ENCODE measurements at places on chromosomes 1 and 21. TPM values are rescaled to one million over a fixed set of nuclear protein-coding genes. Genes with fewer than 3 reads are reported as not detected.

DNA sequence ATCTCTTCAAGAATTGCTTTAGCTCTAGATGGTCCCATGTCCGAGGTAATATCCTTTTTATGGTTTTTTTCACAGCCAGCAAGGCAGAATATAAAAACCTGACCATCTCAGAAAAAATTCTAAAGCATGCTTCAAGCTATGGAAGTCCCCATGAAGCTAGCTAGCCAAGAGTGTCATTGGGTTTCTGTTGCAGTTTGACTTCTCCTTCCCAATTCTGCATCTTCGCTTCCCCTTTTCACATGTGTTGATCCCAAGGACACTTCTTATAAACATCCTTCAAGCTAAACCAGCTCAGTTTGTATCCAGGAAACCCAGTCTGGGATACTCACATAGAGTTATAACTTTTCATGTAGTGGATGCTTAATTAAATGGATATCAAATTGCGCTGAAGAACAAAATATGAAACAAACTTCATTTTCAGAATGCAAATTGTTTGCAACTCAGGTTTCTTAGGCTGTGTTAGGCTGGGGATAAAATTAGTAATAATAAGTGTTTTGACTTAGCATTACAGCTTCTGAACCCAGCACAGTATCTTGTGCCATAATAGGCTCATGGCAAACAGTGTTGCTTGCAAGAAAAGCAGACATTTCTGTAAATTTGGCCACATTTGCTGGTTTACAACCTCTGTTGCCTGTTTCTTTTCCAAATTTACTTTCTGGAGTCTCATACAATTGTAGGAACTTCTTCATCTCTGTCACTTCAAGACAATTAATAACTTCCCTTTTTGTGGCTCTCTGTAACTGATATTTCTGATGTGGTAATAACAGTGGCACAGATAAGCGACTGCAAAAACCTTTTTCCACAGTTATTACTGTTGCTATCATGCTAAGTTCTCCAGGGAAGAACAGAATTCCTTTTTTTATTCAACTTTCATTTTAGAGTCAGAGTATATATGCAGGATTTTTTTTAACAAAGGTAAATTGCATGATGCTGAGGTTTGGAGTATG lies 53.2 kb downstream of the NCAM2 start:
- H3K4me1 ChIP-seq = no peaks in the 10 kb centered on the region
- no peaks in the 10 kb centered on the region for H3K27me3 ChIP-seq
- no peaks in the 10 kb centered on the region for H3K36me3 ChIP-seq
- no peak overlapping the region for H3K27ac ChIP-seq
- DNase-seq = no peak

DNA sequence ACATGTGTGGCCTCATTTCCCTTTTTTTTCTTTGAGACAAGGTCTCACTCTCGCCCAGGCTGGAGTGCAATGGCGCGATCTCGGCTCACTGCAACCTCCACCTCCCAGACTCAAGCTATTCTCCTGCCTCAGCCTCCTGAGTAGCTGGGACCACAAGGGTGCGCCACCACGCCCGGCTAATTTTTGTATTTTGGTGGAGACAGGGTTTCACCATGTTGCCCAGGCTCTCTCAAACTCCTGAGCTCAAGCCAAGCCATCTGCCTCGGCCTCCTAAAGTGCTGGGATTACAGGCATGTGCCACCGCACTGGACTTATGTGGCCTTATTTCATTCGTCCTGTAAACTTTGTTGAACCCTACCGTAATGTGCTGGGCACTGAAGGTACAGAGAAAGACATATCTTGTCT lies 569 bp upstream of the WARS2 start:
- peak overlapping the region; percentile 74 for H3K4me3 ChIP-seq
- peak overlapping the region; percentile 99 for H3K27ac ChIP-seq
- H3K4me1 ChIP-seq = no peaks in the 10 kb centered on the region

- H3K27ac ChIP-seq = no peak overlapping the region
- no peak for DNase-seq
- no peaks in the 10 kb centered on the region for H3K36me3 ChIP-seq
These were observed 69.5 kb downstream of the RHOU start for GRCh38 chr1:228804640-228805413.

- H3K4me3 ChIP-seq = no peak overlapping the region
- H3K4me1 ChIP-seq = peaks cover 15% of the 10 kb centered on the region
- no peak for DNase-seq
- H3K27ac ChIP-seq = peak overlapping the region; percentile 22
- H3K36me3 ChIP-seq = peaks cover 60% of the 10 kb centered on the region
These were observed 21.7 kb upstream of the LSS start for GRCh38 chr21:46250146-46250725.

DNA sequence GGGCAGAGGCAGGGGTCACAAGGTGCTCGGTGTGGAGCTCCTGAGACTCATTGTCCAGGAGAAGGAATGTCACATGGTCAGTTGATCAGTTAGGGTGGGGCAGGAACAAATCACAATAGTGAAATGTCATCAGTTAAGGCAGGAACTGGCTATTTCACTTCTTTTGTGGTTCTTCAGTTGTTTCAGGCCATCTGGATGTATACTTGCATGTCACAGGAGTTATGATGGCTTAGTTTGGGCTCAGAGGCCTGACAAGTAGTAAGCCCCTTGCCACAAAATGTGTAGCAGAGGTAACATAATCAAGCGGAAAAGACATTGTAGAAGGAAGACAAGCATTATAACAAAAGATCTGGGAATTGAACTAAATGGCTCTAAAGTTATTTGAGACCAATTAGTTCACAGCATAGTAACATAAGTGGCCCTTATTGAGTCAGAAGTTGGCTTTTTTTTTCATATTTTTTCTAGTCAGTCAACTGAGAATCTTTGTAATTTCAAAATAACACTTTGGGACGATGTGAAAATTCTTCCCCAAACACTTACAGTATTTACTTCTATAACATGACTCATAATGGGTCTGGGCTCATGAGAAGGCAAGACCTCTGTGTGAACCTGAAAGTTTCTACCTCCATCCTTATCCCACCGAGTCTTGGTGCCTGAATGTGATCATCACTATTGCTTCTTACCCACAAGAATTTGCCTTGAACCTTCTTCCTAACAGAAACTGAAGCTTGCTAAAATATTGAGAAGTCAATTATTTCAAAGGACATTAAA lies 137.0 kb upstream of the DPT start:
- H3K4me1 ChIP-seq = no peaks in the 10 kb centered on the region
- no peaks in the 10 kb centered on the region for H3K27me3 ChIP-seq
- H3K4me3 ChIP-seq = no peak overlapping the region
- no peak overlapping the region for H3K27ac ChIP-seq
- DNase-seq = no peak

GRCh38 chr1:157700732-157701131 lies at the start of gene FCRL3:
Gene FCRL3 (minus strand): TSS chr1:157700769. CDS start chr1:157700489, 280 bp downstream.
- no peak for DNase-seq
- H3K27ac ChIP-seq = no peak within 1 kb of the TSS
- peaks cover 10% of the 10 kb centered on the region for H3K27me3 ChIP-seq
- H3K4me1 ChIP-seq = peaks cover 3% of the 10 kb centered on the region
- no peak within 1 kb of the TSS for H3K4me3 ChIP-seq

DNA sequence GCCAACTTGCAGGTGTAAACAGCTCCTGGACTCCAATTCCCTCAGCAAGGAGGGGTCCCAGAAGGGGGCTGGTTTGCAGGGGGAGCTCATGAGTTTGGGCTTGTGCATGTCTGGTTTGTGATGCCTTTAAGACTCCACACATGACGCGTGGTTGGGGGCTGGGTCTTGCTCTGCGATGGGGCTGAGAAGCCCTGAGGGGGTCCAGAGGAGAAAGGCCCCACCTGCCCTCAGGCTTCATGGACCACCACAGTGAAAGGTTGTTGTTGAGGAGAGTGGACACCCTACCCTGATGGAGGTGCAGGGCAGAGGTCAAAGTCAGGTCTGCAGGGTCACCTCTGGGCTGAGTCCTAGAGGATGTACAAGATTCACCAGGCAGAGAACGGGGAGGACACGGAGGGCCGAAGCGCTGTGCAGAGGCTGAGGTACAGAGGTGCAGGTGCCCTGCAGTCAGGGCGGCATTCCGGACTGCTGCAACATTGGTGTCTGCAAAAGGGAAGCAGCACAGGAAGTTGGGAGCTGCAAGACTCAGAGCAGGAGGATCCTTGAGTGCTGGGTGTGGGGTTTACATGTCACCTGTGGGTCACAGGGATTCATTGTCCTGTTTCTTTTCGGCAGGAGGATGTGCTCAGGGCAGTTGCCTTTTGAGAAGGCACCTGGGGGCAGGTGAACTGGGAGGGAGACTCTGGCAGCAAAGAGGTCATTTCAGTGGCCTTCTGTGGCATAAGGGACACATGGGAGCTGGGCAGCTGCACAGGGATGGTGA lies 399.4 kb downstream of the PTPRU start:
- no peak overlapping the region for H3K27ac ChIP-seq
- H3K4me3 ChIP-seq = no peak overlapping the region
- no peaks in the 10 kb centered on the region for H3K36me3 ChIP-seq
- H3K27me3 ChIP-seq = peaks cover 2% of the 10 kb centered on the region
- no peaks in the 10 kb centered on the region for H3K4me1 ChIP-seq

The KIRREL1 gene
- not detected for polyA plus RNA-seq
